Right ventricle myocardium superior (tissue), 1 donor: ENCODE measurements at places on chromosomes 1 and 21. TPM values are rescaled to one million over a fixed set of nuclear protein-coding genes. Genes with fewer than 3 reads are reported as not detected.

The TDRD10 gene
- total RNA-seq, result 2.5 TPM

The WDR64 gene
- total RNA-seq, result not detected

The CFHR1 gene
- total RNA-seq, result not detected

The CAPN9 gene
- total RNA-seq, result 0.83 TPM

The PFKL gene
- 42.7 TPM for total RNA-seq

The TEDDM1 gene
- total RNA-seq, result not detected

The SLC30A10 gene
- total RNA-seq, result 0.32 TPM

The MMEL1 gene
- total RNA-seq, result 0.48 TPM

The ANKRD34A gene
- total RNA-seq, result 0.59 TPM

The S100A6 gene
- 260 TPM for total RNA-seq

The FAM167B gene
- 8.1 TPM for total RNA-seq

The LCK gene
- total RNA-seq, result 0.51 TPM

The OR2T11 gene
- not detected for total RNA-seq

The UQCRHL gene
- 6.1 TPM for total RNA-seq

The SPRR2D gene
- total RNA-seq, result not detected

The DMBX1 gene
- total RNA-seq, result not detected

The DNAJC28 gene
- total RNA-seq, result 5.7 TPM

The NUDT17 gene
- 2.9 TPM for total RNA-seq

The ZC3H11A gene
- total RNA-seq, result 49.2 TPM

The TRABD2B gene
- total RNA-seq, result 0.51 TPM

The COG2 gene
- 24.6 TPM for total RNA-seq

The NHLH1 gene
- total RNA-seq, result not detected

The CLDN19 gene
- total RNA-seq, result not detected

The CFHR3 gene
- total RNA-seq, result 0.24 TPM

The MAP3K6 gene
- total RNA-seq, result 41.0 TPM

The CD48 gene
- total RNA-seq, result 0.91 TPM

The DISP3 gene
- not detected for total RNA-seq

The HMGCS2 gene
- total RNA-seq, result 210 TPM

The FCGR2B gene
- total RNA-seq, result 17.5 TPM

The SAMD11 gene
- total RNA-seq, result 1.5 TPM

The OR2L2 gene
- total RNA-seq, result not detected

The GPR89B gene
- 5.9 TPM for total RNA-seq

The ODF2L gene
- 4.9 TPM for total RNA-seq

The TDRD5 gene
- not detected for total RNA-seq

The CLDN17 gene
- total RNA-seq, result not detected

The HEYL gene
- 16.9 TPM for total RNA-seq

The L1TD1 gene
- not detected for total RNA-seq

The FCER1A gene
- 0.94 TPM for total RNA-seq

The CYP4X1 gene
- total RNA-seq, result 1.9 TPM

The FBLIM1 gene
- 99.1 TPM for total RNA-seq

The USP48 gene
- 41.8 TPM for total RNA-seq

The GJA4 gene
- 20.9 TPM for total RNA-seq

The ADAMTSL4 gene
- 64.4 TPM for total RNA-seq

The CEP350 gene
- 27.2 TPM for total RNA-seq

The LGR6 gene
- 3.9 TPM for total RNA-seq

The SLAMF9 gene
- not detected for total RNA-seq

The FALEC gene
- not detected for total RNA-seq

The FOXO6 gene
- 3.6 TPM for total RNA-seq

The IGSF9 gene
- total RNA-seq, result 0.30 TPM

The CHD5 gene
- total RNA-seq, result not detected
